ENCODE measurements at places on chromosomes 1 and 21. TPM values are rescaled to one million over a fixed set of nuclear protein-coding genes. Genes with fewer than 3 reads are reported as not detected.

The NBPF20 gene
- total RNA-seq = 3.5 TPM

GRCh38 chr1:24421502-24421901 lies 5.9 kb downstream of the NIPAL3 start:
- DNase-seq = no peak

GRCh38 chr1:183544598-183545297 lies 45.5 kb downstream of the NCF2 start:
- DNase-seq = no peak

GRCh38 chr21:30580132-30580531 lies 10.1 kb downstream of the KRTAP22-2 start:
- DNase-seq = no peak

- peak; percentile 71 for DNase-seq
Observed at GRCh38 chr1:40039245-40039756, 1.2 kb upstream of the CAP1 start.
